ENCODE measurements at places on chromosomes 13 and 19.

DNA sequence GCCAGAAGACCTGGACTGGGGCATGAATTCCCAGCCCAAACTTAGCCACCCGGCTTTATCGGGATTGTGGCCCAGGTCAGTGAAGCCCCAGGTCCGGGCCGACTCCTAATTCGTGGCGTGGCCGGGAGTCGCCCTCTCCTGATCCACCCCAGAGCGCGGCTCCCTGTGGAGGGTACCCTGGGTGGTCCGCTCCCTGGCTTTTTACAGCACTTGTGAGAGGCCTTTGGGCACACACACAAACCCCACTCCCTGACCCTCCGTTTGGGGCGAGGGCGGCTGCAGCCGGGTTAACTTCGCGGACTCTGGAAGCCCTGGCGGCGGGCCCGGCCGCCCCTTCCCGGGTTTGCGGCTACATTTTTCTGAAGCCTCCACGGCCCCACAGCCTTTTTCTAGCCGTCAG, 56.4 kb downstream of the ZNF568 start:
- no peak for DNase-seq

- DNase-seq: no peak
Measured at GRCh38 chr19:4868286-4868834, 893 bp upstream of the PLIN3 start.

GRCh38 chr13:113315992-113316391, 19.0 kb downstream of the LAMP1 start:
- no peak for DNase-seq

DNA sequence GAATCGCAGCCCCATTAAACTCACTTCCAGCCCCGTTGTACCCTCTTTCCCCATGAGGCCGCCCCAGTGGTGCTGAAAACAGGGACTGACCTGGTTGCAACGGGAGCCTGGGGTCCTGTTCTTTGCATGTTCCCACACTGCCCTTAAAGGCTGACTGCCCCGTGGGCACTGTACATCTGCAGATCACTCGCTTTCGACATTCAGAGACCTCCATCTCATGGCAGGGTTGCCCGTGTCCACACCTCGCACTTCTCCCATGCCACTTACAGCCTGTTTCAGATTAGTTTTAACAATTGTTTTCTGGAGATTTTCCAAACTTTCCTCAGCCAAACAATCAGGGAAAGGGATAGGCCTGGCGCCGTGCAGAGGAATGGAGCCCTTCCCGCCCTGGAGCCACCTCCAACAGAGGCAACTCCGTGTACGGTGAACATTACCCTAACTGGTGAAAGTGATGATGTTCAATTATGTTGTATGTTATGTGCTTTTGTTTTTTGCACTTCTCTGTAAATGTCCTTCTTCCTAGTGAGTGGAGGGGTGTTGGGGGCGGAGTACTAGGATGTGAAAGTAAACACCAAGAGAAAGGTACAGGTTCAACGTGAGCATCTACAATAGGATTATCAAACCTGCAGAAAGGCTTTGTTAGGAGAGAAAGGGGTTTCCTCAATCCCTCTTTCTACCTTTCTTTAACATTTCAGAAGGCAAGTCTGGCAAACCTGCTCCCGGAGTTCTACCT, 262.8 kb downstream of the FOXO1 start:
- DNase-seq: no peak

- peak; percentile 66 for DNase-seq
Measured at GRCh38 chr13:101474419-101474957, 22.0 kb downstream of the ITGBL1 start.

- no peak for DNase-seq
Measured at GRCh38 chr13:113267642-113268405, 29.2 kb upstream of the LAMP1 start.

GRCh38 chr19:12139885-12140544, at the start of gene ZNF20:
Gene ZNF20, minus strand, starts transcription at chr19:12140350. Its CDS starts 168 bp downstream, at chr19:12140182.
- DNase-seq: peak; percentile 98

DNA sequence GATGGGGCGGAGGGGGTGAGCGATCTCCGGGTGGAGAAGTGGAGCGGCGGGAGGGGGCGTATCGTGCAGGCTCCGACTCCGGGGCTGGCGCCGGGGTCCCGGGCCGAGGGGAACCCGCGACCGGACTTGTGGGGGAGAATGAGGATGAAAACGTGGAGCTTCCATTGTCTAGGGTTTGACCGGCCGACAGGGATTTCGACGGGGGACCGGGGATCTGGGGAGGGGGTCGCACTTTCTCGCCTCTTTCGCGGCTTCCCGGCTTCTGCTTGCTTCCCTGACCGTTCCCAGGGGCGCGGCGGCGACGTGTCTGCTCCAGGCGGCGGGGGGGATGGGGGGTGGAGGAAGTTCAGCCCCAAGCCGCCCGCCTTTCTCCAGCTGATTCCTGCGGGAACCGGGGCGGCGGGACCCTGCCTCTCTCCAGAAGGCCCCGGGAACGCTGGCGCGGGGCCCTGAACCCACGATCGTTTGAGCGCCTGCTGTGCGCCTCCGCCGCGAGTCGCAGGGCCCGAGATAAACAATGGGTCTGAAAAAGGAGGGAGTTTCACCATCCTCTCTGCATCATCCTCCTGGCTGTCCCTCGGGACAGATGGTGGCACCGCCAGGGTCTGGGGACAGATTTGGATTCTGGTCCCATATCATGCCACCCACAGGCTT, 790 bp downstream of the TPM4 start:
- DNase-seq: peak; percentile 82

GRCh38 chr19:42487032-42487797, 41.1 kb downstream of the CEACAM1 start:
- DNase-seq: no peak

GRCh38 chr13:114054830-114055439, 77.5 kb downstream of the RASA3 start:
- no peak for DNase-seq

GRCh38 chr13:76955193-76955592, 6.9 kb downstream of the ACOD1 start:
- DNase-seq: no peak

DNA sequence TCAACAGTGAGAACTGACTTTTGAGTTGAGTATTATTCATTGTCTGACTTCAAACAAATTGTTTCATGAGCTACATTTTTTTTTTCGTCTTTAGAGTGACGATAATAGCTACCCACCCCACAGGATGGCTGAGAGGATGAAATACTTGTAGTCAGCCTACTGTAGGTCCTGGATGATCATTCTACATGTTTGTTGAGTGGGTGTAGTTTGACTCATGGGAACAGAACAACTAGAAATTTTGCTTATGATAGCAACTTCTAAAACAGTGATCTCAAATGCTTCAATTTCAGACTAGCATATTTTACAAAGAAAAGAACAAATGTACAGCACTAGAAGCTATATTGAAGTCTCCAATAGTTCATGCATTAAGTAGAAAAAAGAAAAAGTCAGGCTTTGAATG, 651.8 kb downstream of the PCDH9 start:
- DNase-seq: no peak

DNA sequence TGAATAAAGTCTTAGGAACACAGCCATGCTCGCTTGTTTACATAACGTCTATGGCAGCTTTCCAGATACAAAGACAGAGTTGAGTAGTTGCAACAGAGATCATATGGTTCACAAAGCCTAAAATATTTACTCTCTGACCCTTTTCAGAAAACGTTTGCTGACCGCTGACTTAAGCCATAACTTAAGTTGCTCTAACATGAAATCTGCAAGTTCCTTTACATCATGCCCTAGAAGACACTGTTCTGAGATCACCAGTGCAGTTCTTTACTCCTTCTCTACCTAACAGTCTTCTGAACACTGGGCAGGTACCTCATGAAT, 166.4 kb downstream of the DCLK1 start:
- peak; percentile 48 for DNase-seq

DNA sequence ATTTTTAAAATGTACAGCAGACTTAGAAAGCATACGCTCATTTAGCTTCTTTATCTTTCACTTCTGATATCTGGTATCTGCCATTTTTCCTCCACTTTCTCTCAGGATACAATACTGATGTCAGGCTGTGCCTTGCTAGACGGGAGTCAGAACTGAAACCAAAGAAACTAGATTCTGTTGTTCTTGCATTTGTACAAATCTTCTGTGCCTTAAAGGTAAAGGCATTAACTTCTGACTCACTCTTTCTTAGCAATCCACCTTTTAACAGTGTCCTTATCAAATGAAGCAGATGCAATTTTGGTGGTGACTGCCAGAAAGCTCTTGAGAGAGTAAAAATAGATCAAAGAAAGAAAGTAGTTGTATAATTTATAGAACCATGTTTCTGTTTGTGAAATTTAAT, 370.4 kb downstream of the PCDH20 start:
- peak; percentile 2 for DNase-seq

GRCh38 chr19:925087-925525, 729 bp upstream of the ARID3A start:
- no peak for DNase-seq

- DNase-seq: no peak
Measured at GRCh38 chr13:33205804-33206221, 79.7 kb downstream of the STARD13 start.

- no peak for DNase-seq
Measured at GRCh38 chr19:11322269-11323024, 17.0 kb downstream of the RAB3D start.

DNA sequence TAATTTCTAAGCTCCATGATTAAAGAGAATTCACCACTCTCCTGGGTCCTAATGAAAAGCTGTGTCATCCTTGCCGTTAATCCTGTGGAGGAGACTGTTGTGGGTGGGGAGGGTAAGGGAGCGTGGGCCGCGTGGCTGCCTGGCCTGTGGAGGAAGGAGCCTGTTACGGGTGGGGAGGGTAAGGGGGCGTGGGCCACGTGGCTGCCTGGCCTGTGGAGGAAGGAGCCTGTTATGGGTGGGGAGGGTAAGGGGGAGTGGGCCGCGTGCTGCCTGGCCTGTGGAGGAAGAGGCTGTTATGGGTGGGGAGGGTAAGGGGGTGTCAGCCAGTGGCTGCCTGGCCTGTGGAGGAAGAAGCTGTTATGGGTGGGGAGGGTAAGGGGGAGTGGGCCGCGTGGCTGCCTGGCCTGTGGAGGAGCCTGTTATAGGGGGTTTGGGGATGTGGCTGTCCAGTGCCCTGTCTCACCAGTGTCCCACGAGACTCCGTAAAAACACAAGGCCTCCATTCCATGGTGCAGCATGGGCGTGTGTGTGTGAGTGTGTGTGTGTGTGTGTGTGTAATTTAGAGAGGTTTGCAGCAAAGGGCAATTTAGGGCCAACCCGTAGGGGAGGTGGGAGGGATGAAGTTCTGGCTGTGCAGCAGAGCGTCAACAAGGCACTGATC, 15.6 kb upstream of the DCUN1D2 start:
- no peak for DNase-seq

- no peak for DNase-seq
Measured at GRCh38 chr13:70923863-70924752, 815.9 kb upstream of the KLHL1 start.

- DNase-seq: no peak
Measured at GRCh38 chr19:19209372-19209771, 2.4 kb upstream of the NCAN start.
